ENCODE measurements at places on chromosomes 11 and 22. TPM values are rescaled to one million over a fixed set of nuclear protein-coding genes. Genes with fewer than 3 reads are reported as not detected.

The MPEG1 gene
- polyA plus RNA-seq: 24.6 TPM

The UCP3 gene
- polyA plus RNA-seq: 2.1 TPM

The OR10D3 gene
- polyA plus RNA-seq: not detected

The CD3G gene
- polyA plus RNA-seq: 32.0 TPM

The KDM4E gene
- polyA plus RNA-seq: not detected

The MMP8 gene
- 2.4 TPM for polyA plus RNA-seq

The NPTXR gene
- polyA plus RNA-seq: 1.3 TPM

The GNAZ gene
- 1.1 TPM for polyA plus RNA-seq

The FGF4 gene
- 0.14 TPM for polyA plus RNA-seq

The RBMXL2 gene
- 0.25 TPM for polyA plus RNA-seq

The FXYD2 gene
- polyA plus RNA-seq: 100 TPM

The BTG4 gene
- polyA plus RNA-seq: 0.25 TPM

The MAJIN gene
- polyA plus RNA-seq: 0.50 TPM

The OR2AG1 gene
- polyA plus RNA-seq: 0.02 TPM

The FOLR3 gene
- polyA plus RNA-seq: 0.82 TPM

The TSPAN18 gene
- 2.6 TPM for polyA plus RNA-seq

The SLC16A8 gene
- 1.1 TPM for polyA plus RNA-seq

The C1QTNF5 gene
- 8.6 TPM for polyA plus RNA-seq

The C11orf21 gene
- polyA plus RNA-seq: 18.9 TPM

The CREB3L1 gene
- 2.2 TPM for polyA plus RNA-seq

The MAPK8IP2 gene
- 0.96 TPM for polyA plus RNA-seq

The CD44 gene
- polyA plus RNA-seq: 78.7 TPM

The DNAJC24 gene
- polyA plus RNA-seq: 8.8 TPM

The MPPED2 gene
- 6.2 TPM for polyA plus RNA-seq

The APOA1 gene
- 12.3 TPM for polyA plus RNA-seq

The PYGM gene
- 3.5 TPM for polyA plus RNA-seq

The OR5P2 gene
- not detected for polyA plus RNA-seq

The CUL5 gene
- 12.3 TPM for polyA plus RNA-seq

The ISX gene
- polyA plus RNA-seq: 0.02 TPM

The HMOX1 gene
- polyA plus RNA-seq: 119 TPM

The PNPLA5 gene
- polyA plus RNA-seq: 0.07 TPM

The DDX6 gene
- 54.4 TPM for polyA plus RNA-seq

The RAB3IL1 gene
- 14.2 TPM for polyA plus RNA-seq

The SCN4B gene
- polyA plus RNA-seq: 1.3 TPM

The ACRV1 gene
- 0.09 TPM for polyA plus RNA-seq

The MS4A7 gene
- 21.8 TPM for polyA plus RNA-seq

The P2RX6 gene
- 0.87 TPM for polyA plus RNA-seq

The MS4A1 gene
- polyA plus RNA-seq: 98.4 TPM

The FOSL1 gene
- polyA plus RNA-seq: 3.8 TPM

The HEPN1 gene
- polyA plus RNA-seq: 0.07 TPM

The KRTAP5-9 gene
- 0.48 TPM for polyA plus RNA-seq

The PLEKHB1 gene
- polyA plus RNA-seq: 6.1 TPM

The GAB2 gene
- polyA plus RNA-seq: 3.7 TPM

The ADORA2A gene
- 21.8 TPM for polyA plus RNA-seq

The CNGA4 gene
- polyA plus RNA-seq: 0.27 TPM

The OSM gene
- 6.0 TPM for polyA plus RNA-seq

The MUC2 gene
- polyA plus RNA-seq: under 0.01 TPM

Measured in thymus (tissue), 14 donors.